ENCODE measurements at places on chromosomes 5 and 9.

- no peak for DNase-seq
Observed at GRCh38 chr9:136169495-136169894, 35.4 kb downstream of the LHX3 start.

DNA sequence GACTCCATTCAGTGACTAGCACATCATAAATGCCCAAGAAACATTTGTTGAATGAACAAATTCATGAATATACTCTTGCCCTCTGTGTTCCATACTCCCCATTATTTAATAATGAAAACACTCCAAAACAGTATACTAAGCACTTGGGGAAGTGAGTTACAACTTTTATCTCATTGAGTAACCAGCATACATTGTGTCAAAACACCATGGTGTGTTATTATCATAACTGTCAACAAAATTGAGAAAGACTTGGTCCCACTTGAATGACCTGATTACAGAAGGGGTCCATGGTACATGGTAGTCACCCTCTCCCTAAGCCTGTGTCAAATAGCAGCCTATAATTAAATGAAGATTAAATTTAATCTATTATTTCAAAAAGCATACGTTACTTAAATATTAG, 16.2 kb downstream of the ANKH start:
- DNase-seq, result no peak

DNA sequence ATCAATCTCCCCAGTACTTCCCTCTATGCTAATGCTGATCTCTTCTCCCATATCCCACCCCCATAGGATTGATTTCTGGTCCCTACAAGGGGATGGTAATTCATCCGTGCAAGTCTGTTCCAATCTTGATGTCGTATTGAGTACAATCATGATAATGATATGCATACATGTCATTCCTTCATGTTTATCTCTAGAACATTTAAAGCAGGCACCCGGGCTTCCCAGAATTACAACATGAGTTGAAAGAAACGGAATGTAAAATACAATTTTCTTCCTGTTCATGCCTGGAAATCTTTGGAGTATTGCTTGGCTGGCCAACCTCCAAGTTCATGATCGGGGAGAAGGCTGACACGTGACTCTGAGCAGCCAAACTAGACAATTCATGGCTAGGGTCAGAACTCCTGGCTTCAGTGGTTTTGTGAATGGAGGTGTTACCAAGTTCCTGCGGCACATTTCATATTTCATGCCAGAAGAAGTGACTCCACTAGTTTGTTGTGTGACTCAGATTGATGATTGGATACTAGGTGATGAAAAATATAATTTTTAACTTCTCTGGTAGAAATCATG, 66.6 kb downstream of the C9orf152 start:
- DNase-seq, result peak; percentile 97

DNA sequence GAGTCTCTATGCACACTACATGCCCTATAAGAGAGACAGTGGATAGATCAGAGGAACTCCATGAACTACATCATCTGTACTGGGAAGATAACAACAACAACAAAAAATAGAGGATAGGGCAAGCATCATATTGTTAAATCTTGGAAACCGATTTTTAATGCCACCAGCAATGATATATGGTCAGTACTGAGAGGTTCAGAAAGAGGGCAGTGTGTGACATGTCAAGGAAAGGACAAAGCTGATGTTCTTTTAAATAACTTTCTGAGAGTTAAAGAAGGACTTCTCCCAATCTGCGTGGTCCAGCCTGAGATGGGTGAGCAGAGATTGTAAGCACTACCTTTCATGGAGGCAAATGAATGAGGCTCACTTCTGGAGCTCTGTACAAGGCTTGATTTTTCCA, 62.0 kb upstream of the PHF24 start:
- DNase-seq, result no peak

- no peak for DNase-seq
Observed at GRCh38 chr9:91694081-91694870, 255.8 kb downstream of the ROR2 start.

DNA sequence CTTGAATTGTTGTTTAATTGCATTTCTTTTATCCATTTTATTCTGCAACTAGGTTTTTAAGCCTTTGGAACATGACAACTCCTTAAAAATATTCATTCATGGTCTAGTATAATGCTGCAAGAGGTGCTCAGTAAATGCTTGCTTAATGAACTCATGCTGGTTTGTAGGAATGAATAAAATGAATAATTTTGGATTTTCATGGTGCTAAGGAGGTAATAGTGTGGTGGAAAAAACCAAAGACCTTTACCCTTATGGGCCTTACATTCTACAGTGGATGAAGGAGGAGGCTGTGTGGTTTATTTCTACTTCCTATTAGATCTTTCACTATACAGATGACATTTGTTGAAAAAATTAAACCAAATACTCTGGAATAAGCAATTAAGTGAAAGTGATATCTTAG, 43.4 kb downstream of the LRRTM2 start:
- no peak for DNase-seq

GRCh38 chr9:129258124-129258822, 80.2 kb upstream of the IER5L start:
- DNase-seq, result peak; percentile 89

- no peak for DNase-seq
Observed at GRCh38 chr9:131706608-131706970, 33.3 kb downstream of the RAPGEF1 start.

DNA sequence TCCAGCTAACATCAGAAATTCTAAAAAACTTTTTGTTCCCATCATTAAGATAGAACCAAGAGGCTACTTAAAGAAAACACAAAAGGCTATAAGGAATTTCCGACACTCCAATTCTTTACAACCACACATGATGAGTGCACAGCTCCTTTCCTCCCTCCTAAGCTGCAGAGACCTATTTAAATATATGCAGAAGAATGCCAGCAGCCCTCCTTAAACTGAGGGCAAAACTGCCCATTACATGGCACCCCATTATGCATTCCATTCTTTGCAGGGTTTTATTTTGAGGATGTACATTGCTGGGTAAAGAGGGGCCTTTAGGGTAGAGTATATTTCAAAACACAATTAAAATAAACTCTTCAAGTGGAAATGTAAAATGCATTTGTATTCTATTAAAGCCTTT, 502.9 kb downstream of the RASEF start:
- no peak for DNase-seq

DNA sequence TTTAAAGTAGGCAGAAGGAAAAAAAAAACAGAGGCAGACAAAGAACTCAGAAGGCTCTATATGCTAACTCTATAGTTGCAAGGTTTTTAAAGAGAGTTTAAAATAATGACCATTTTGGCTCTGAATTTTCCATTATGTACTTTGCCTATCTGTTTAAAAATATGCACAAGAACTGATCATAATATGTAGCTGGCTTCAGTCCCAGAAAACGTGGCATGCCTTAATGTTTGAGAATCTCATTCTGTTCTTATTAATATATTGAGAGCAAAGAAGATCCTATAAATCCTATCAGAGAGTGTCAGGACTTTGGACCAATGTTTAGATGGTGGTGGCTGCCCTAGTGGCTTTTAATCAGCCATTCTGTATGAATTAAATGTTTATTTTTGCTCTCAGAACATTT, 121.5 kb downstream of the JMY start:
- DNase-seq, result peak; percentile 16

DNA sequence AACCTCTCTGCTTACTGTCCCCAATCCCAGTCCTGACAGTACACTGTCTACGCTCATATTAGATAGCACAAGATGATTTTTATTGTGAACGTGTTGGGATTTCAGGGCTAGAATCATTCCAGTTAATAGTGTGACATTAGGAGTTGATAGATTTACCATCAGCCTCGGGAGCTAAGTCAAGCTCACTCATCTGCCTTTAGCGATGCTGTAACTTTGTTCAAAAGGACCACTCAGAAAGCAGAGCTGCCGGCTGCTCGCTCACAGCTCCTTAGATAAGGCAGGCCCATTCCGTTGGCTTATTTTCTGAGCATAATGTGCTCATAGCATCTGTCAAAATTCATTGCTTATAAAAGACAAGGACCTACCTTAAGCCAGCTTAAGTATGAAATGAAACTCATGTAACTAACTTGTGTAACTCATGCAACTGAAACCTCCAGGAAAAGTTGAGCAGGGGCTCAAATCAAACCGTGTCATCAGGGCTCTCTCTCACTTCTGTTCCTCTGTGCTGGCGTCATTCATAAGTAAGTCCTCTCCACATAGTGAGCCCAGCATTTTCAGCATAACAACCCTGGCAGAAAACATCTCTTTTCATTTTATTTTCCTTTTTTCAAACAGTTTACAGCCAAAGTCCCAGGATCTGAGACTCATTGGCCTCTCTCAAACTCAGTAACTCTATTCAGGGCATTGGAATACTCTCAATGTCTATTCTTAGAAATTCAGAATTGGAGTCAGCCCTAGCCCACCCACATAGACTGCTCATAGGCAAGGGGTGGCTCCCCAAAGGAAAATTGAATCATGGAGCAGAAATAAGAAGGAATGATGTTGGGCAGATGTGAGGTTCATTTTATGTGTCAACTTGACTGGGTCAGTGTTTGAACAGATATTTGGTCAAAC, 208.8 kb downstream of the MAN2A1 start:
- DNase-seq, result no peak

DNA sequence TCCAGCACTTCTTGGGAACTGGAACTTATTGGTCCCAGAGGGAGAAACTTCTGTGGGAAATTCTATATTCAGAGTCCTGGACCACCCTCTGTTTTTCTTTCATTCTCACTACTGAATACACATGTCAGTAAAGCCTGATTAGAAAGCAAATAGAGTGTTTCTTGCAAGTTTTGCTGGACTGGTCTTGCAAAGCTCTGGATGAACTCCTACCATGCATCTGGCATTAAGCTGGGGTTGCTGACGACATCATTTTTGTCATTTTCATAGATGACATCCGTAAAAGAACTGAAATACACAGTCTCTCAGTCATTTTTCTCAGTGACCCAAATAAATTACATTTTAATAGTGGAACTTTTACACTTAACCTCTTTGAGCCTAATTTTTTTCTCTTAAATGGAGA, 283.2 kb downstream of the DMAC1 start:
- DNase-seq, result no peak

DNA sequence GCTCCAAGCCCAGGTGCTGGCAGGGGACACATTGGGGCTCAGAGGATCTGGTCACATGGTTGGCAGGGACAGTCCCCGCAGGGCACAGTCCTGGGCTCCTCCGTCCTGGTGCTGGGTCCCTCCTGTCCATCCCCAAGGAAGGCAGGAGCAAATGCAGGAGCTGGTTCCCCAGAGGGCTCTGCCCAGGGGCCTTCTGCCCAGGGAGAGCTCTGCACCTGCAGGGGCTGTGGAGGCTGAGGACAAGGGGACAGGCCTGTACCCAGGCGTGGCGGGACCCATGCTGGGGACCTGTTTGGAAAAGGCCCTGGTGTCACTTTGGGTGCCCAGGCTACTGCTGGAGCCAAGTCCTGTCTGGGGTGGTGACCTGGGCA, 7.2 kb downstream of the SPATA31E1 start:
- DNase-seq, result no peak

GRCh38 chr9:118529624-118530214, 825.5 kb downstream of the TLR4 start:
- DNase-seq, result no peak

GRCh38 chr9:69400470-69400869, 75.5 kb downstream of the ENTREP1 start:
- DNase-seq, result no peak

DNA sequence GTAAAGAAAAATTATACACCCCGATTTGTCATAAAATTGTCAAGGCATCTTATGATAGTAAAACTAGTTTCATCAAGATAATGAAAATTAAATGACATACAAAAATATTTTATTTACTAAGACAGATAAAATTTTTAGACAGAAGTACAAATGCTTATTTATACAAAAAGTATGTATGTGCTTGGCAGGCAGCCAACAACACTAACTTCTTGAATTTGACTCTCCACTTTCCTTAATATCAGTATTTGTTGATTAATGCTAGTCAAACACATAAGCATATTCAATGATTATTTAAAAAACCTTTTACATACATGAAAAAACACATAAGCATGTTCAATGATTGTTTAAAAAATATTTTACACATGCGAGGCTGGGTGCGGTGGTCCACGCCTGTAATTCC, 1079.9 kb upstream of the CDH6 start:
- no peak for DNase-seq

- DNase-seq, result no peak
Observed at GRCh38 chr9:34508951-34509350, 13.8 kb downstream of the ENHO start.

GRCh38 chr9:89329917-89330316, 11.6 kb downstream of the SECISBP2 start:
- DNase-seq, result no peak

Measured in muscle of back (tissue), 13 donors.